Stimulated activated naive CD8-positive, alpha-beta T cell treated with anti-CD3 and anti-CD28 coated beads, Interleukin-15, Interleukin-2, amounts not matched to agents 100 U/mL and 50 U/mL, for 24 hours (primary cell): ENCODE measurements at places on chromosomes 7 and 10.

DNA sequence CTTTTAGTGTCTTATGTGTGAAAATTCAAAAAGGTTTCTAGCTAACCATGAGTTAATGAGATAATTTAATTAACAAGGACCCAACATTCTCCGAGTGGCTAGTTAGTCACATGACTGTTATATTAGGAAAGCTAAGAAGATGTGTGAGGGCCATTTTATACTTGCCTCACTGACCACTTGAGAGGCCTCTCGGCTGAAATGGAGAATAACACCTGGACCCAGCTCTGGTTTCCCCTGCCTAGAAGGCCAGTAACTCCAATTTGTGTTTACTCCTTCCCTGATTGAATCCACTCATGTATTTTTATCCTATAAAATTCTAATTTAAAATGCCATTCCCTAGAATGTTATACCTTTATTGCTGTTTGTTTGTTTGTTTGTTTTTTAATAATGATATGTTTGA, 1091.2 kb downstream of the KCNMA1 start:
- no peak for DNase-seq

GRCh38 chr7:127940381-127941160, 90.7 kb downstream of the LRRC4 start:
- no peak for DNase-seq

DNA sequence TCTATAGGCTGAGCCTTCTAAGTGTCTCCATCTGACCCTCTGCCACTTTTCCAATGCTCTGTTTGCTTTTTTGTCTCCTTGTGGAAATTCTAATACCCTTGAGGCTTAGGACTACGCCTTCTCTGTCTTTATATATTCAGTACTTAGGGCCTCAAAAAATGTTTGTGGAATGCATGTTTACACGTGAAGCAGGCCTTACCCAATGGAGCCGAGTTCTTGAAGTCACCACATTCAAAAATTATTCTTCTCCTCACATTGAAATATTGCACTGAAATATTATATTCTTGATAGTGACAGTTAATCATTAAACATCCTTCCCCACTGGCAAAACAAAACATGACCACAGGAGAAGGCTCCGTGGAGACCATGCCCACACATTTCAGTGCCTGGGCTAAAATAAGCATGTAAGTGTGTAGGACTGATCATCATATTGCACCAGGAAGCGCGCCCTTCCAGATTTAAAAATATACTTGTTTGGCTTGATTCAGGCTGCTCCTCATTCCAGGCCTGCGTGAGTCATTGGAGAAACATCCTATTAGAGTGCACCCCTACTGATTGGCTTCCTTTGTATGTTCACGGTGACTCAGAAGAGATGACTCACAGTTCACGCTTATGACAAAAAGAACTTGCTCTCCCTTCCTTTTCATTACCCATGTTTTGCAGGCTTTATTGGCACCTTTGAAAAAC, 307.4 kb upstream of the AOAH start:
- peak; percentile 30 for DNase-seq

- DNase-seq: no peak
Measured at GRCh38 chr7:151139791-151140190, 27.7 kb downstream of the GBX1 start.

- no peak for DNase-seq
Measured at GRCh38 chr10:121886181-121886580, 41.6 kb downstream of the ATE1 start.

DNA sequence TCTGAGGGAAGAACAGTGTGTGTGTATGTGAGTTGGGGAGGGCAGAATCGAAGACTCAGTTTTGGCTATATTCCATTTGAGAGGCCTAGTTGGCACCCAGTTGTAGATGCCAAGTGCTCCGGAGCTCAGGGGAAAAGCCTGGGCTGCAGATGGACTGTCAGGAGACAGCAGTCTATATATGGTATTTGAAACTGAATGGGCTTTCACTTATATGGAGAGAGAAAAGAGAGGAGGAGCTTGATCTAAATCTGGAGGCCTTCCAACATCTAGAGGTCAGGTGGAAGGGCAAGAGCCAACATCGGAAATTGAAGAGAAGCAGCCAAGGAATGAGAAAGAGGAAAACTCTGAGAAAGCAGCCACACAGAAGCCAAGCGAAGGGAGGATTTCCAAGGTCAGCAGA, 350.8 kb upstream of the BMPER start:
- DNase-seq: no peak

DNA sequence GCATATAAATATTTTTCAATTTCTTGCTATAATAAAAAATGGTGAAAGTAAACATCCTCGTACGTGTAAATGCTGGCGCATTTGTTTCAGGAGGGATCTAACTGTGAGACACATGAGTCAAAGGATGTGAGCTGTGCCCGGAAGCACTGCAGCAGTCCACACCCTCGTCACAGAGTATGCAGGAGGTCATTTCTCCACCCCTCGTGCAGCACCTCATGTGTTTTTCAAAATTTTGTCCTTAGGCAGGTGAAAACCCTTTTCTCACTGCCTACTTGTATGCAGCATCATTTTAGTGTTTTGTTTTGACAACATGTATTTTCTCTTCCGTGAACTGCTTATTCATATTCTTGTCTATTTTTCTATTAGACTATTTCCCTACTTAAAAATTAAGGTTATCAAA, 162.7 kb downstream of the AVL9 start:
- DNase-seq: no peak
